ENCODE measurements at places on chromosomes 3 and 15.

DNA sequence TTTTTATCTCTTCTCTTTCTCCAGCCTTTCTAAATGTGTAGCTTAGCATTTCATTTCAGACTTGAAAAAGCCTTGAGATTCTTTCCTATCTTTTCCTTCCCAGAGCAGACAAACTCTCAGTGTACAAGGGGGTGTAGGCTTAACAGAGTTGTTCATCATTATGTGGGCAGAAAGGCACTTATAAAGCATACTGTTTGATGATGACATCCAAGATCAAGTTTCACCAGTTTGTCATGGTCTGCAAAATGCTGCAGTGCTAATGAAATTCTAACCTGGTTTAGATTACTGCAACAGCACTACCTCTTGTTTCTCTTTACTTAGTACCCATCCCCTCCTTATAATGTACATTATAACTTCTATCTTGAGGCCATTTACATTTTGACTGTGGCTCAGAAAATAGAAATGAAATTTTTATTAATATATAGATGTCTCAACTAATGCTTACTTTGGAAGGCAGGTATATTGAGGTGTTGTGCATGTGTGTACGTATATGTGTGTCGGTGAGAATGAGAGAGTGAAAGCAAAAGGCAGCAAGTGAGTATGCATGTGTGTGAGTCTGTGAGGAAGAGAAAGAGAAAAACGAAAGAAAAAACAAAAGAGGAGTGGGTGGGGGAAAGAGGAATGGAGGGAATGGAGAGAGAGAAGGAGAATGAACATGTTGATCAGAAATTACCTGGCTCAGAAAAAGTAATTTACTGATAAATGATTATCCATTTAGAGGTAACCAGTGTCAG, 1043.6 kb downstream of the TUSC7 start:
- no peak for DNase-seq

DNA sequence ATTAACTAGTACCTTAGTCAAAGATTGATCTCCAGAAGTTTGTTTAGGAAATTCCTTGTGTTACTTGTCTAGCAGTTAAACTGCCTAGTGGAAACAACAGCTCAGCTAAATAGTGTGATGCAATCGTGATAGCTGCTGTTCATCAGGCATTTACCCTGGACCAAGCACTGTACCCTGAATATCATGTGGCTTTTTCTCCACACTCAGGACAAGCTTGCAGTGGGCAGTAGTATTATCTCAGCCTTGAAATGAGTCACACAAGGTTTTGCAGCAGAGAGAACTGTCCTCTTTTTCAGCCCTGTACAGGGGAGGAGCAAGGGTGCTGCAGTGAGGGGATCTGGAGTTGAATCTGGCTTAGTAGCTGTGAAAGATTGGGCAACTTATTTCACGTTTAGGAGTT, 208.4 kb downstream of the TP63 start:
- no peak for DNase-seq

DNA sequence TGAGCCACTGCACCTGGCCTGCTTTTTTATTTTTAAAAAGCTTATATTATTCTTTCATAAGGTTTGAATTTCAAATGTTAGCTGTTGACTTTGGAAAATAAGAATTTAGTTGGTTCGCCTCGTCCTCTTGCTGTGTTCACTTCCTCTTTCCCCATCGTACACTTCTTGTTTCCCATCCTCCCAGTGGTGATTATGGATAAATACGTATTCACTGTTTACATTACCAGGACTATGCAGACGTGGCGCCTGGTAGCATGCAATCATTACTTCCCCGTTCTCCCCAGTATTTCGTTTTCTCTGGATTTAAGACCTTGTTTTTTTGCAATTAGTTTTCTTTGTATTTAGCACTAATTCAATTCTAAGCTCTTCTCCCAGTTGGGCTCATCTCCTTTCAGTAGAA, 70.1 kb downstream of the LMLN start:
- DNase-seq, result no peak

GRCh38 chr15:87047203-87047965, 967.7 kb downstream of the AGBL1 start:
- DNase-seq, result no peak

GRCh38 chr3:101825904-101826445, 23.3 kb upstream of the NFKBIZ start:
- no peak for DNase-seq

- DNase-seq, result no peak
These were observed 185.3 kb upstream of the FEZF2 start for GRCh38 chr3:62558549-62559112.

DNA sequence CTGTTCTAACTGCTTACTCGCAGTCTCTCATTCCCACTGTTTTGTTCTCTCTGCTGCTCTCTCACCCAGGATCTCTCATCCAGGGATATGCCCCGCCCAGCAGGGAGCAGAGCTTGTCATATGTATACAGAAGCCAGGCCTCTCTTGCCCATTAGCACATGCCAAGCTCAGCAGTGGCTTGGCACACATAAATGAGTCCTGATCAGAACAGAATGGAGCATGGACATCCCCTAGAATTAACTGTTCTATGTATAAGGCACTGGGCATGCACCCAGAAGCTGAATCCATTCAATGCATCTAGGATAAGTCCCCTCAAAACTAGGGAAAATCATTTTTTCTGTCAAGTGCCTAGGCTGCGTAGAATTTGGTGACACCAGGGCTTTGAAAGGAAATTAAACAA, 61.6 kb downstream of the IGSF11 start:
- no peak for DNase-seq

GRCh38 chr15:78050441-78050809, 27.1 kb downstream of the TBC1D2B start:
- no peak for DNase-seq

DNA sequence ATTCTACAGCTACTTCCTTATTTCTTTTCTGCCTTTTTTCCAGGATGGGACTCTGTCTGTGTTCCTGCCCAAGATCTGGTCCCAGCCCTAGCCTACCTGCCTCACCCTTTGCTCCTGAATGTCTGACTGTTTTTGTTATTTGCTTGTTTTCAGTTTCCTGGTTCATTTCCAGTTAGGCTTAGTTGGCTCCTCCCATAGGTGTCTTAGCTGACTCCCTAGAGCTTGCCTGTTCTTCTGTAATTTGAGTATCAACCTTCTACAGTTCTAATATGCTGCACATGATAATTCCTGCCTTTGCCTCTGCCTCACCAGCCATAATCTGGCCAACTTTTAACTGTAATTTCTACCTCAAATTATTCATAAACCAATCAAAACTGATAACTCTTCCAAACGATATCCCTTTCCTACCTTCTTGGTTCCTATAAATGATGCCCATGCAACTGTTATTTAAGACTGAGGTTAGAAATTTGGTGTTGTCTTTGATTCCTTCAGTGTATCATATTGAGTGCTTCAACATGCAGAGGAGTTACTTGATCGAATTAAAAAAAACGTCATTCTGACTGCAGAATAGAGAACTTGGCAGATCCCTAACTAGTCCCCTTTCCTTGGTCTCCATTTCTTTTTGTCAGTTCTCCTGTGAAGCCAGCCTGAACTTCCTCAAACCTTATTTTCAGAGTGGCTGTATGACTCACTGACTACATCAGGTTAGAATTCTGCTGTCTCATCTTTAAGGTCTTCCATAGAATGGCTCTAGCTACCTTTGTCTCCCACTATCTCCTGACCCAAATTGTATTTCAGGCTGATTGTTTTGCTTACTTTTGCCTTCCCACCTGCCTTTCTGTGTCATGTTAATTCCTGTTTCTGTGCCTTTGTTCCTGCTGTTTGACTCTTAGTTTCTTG, 8.4 kb downstream of the GOLM2 start:
- DNase-seq, result no peak
